ENCODE measurements at places on chromosomes 7 and 10. TPM values are rescaled to one million over a fixed set of nuclear protein-coding genes. Genes with fewer than 3 reads are reported as not detected.
A peak's percentile ranks its signal among the peaks of the same experiment; 100 is the strongest.

DNA sequence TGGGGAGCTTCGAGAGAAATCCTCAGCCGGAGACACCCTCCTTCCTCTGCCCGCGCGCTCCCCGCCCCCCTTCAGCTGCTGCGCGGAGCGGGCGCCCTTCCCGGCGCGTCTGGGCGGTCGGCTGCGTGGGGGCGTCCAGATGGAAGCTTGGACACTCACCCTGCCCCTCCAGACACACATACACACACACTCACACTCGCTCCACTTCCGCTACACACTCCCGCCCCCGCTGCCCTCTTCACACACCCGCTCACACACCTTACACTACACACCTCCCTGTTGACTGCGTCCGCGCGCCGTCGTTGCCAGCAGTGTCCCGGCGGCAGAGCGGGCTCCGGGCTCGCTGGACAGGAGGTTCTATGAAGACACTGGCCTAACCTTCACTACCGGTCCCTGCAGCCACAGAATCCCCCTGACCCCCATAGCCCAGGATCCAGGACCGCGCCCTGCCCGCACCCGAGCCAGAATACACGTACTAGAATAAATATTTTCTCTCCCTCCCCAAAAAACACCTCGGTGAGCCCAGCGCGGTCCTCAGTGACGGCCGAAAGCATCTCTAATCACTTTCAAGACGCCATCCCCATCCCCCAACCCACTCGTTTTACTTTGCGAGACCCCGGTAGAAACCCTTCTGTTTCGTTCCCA is 1.1 kb upstream of the EGR2 start:
- H3K27ac ChIP-seq: peak overlapping the region; percentile 30
- peaks cover 26% of the 10 kb centered on the region for H3K4me1 ChIP-seq
- peak; percentile 88 for DNase-seq
- H3K36me3 ChIP-seq: no peaks in the 10 kb centered on the region

The ZNF248 gene
- 9.1 TPM for total RNA-seq

GRCh38 chr10:47098238-47098637 is 187.0 kb downstream of the PTPN20 start:
- H3K36me3 ChIP-seq: no peaks in the 10 kb centered on the region
- peaks cover 5% of the 10 kb centered on the region for H3K27me3 ChIP-seq
- no peak overlapping the region for H3K27ac ChIP-seq
- H3K4me1 ChIP-seq: no peaks in the 10 kb centered on the region
- no peak overlapping the region for H3K4me3 ChIP-seq

The AIMP2 gene
- 60.1 TPM for total RNA-seq

DNA sequence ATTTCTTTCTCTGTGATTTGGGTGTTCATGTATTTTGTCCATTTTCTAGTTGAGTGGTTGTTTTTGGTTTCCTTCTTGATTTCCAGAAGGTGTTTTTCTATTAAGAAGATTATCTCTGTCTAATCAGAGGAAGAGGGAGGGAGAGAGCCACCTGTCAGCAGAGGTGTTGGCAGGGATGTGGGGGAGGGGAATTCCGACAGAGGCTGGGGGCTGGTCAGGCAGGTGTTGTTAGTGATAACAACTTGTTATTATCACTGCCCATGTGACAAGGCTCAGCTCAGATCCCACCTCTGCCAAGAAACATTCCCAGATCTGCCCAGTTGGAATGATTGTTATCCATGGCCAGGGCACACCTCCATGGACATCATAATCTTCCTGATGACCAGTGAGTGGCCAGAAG is 293.4 kb downstream of the GFRA1 start:
- H3K27me3 ChIP-seq: no peaks in the 10 kb centered on the region
- no peak overlapping the region for H3K4me3 ChIP-seq
- no peak for DNase-seq
- H3K4me1 ChIP-seq: peaks cover 8% of the 10 kb centered on the region
- no peaks in the 10 kb centered on the region for H3K36me3 ChIP-seq

The CAMK2B gene
- not detected for total RNA-seq

The FAM221A gene
- 1.8 TPM for total RNA-seq

Measured in osteoblast (primary cell).